DMS153 (cell line): ENCODE measurements at places on chromosomes 6 and 20.

DNA sequence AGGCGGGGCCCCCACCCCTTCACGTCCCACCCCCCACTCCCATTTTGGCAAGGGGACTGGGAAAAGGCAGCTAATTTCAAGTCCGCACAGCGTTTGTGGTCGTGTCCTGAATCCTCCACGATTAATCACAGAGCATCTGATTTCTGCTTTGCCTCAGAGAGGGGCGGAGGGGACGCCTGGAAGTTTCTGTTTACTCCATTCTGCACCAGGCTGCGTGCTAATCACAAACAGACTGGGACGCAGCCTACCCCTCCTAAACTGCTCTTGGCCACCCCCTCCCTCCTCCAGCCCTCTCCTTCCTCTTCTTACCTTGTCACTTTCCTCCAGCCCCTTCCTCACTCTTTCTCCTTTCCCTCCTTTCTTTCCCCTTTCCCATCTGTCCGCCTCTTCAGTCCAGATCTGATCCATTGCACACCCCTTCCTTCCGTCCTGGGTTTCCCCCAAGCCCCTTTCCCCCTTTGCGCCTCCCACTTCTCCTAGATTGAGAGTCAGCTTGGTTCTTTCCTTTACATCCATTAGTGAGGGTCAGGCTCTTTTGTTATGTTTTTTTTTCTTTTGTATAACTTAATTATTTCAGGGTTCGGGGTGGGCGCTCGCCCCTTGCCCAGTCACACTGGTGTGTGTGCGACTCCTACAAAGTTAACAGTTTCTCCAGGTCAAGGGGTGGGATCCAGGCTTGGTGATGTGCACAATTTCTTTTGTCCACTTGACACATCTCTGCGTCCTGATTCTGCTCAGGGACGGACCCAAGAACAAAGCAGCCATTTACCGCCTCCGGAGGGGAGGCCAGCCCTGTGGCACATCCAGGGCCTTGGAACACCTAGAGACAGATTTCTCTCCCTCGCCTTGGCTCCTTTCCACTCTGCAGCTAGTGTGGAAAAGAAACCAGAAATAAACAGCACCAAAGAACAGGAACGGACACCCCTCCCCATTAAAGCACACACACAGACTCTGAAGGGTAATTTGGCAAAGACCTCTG is 520 bp upstream of the RIPOR3 start:
- DNase-seq: no peak

DNA sequence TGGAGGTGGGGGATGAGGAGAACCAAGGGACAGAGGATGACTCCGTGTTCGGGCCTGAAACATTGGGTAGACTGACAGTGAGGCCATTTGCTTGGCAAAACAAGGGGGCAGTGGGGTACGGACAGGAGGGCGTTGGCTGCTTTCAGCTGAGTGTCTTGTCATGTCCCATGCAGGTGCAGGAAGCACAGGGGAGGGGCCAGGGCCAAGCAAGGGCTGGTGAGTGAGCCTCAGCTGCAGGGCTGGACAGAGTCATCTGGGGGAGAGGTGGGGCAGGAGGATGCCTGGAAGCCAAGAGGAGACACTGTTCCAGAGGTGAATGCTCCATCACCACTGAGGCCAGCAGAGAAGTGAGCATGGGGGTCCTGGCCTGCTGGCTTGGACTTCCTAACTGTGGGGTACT is 78.4 kb downstream of the ERMARD start:
- no peak for DNase-seq

DNA sequence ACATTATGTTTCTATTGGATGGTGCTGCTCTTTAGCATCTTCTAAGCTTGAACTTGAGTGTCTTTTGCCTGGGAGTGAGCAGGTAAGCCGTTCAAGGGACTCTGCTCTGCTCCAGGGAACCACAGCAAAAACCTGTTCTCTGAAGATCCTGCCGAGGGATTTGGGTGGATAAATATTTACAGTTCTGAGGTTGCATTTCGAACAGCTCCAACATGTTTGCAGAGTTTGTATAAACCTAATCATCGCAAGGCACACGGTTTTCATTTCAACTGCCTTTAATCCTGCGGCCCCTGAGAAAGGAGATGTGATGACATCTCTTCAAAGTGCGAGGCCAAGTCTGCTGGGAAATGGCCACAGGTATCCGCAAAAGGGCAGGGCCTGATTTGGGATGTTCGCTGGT is 293.4 kb downstream of the TFAP2C start:
- no peak for DNase-seq

DNA sequence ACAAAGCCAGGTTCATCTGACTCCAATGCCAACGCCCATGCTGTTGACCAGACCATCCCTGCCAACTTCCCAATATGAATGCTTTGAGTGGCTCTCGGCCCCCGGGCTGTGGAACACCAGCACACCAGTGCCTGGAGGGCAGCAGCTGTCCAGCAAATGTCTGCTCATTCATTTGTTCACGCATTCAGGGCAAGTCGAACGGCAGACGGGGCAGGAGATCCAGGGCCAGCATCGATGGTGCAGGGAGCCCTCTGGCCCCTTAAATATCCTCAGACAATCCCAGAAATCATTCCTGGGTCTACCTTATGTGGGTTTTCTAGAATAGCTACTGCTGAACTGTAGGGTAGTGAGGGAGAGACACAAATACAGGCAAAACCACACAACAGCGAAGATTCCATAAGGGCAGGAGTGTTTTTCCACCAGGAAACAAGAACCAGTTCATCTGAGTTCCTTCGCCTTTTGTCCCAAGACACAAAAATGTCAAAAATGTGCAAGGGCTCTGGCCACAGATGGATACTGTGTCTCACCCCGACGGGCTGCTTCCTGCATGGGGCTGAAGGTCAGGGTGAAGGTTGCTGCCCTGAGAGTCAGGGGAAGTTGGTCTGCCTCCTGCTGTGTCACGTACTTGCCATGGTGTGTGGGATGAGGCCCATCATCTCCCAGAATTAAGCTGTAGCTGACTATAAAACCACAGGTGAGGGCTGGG is 15.5 kb downstream of the RIPOR3 start:
- DNase-seq: no peak

- DNase-seq: no peak
Observed at GRCh38 chr20:50197463-50198179, 7.0 kb downstream of the CEBPB start.

- DNase-seq: no peak
Observed at GRCh38 chr6:148629181-148629580, 117.6 kb upstream of the UST start.
